ENCODE measurements at places on chromosomes 5 and 9.

- no peak for DNase-seq
These were observed 162.6 kb upstream of the ADAMTS16 start for GRCh38 chr5:4977416-4978110.

- DNase-seq: no peak
These were observed 289.4 kb upstream of the DAB2 start for GRCh38 chr5:39714036-39714698.

DNA sequence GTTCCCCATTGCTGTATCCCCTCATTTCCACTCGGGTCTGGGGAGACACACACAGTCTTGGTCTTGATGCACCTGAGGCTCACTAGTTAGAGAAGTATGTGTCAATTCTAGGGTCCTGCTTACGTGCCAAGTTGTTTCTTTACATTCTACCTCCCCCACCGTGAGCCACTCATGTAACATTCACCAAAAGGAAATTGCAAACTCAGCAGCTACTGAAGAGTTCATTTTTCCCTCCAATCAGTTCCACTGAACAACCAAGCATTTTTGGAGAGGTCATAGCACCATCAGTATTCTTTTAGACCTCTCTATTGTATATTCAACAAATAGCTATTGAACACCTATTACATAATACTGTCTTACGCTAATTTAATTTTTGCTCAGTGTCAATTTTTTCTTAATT is 281.1 kb downstream of the SH3GL2 start:
- DNase-seq: no peak

- DNase-seq: peak; percentile 100
These were observed at the start of gene CDC37L1 for GRCh38 chr9:4679268-4680172. TSS of gene CDC37L1 (plus strand) at chr9:4679569. CDS start at chr9:4679768, 199 bp downstream.

DNA sequence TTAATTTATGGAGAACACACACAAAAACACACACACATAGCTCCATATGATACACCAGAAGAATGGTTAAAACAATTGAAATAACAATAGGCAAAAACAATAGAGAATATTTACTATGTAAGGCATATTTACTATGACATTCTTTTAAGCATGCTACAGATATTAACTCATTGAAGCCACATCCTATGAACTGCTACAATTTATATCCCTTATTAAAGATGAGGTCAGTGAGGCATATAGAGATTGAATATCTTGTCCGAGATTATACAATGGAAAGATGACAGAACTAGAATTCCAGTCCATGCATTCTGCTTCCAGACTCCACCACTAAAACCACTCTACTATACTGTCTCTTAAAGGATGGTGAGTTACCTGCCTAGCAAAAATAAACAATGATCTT is 60.7 kb downstream of the ADAMTS12 start:
- no peak for DNase-seq

DNA sequence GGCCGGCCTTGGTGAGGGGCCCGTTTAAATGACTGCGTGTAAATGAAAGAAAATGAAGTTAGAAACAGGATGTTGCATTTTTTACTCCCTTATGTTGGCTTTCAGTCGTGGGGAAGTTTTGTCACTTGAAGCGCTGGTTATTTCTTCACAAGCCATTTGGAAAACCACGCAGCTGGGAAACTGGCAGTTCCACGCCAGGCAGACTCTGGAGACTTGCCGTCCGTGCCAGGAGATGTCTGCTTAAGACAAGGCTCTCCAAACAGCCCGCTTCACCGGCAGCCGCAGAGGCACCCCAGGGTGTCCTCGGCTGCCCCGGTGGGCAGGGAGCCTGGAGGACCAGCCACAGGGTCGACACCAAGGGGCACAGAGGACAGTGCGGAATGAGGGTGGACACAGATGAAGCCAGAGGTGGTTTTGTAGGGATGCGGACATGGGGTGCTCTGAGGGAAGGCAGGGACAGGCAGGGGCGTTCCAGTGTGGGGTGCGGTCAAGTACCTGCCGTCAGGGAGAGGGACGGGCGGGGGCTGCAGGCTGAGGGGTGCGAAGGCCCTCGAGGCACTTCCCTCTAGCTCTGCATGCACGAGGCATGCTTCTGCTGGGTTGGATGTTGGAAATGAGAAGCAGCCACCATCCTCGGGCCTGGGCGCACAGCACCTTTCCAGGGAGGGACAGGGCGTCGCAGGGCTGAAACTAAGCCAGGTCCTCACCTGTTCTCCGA is 11.1 kb upstream of the AJM1 start:
- peak; percentile 55 for DNase-seq

DNA sequence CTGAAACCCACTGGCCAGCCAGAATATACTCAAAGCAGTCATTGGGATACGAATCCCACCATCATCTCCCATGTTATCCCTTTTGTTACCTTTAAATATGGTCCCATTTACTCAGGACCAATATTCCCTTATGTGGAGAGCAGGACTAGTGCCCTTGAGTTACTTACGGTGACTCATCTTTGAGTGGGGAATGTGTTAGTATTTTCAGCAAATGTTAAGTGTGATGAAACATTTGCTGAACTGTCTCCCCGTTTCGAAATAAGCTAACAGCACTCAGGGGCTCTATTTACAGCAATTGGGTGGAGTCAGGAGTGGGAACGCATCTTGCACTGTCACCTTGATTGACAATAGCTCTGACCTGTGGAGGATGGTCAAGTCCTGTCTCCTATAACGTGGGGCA is 67.4 kb downstream of the CTSL start:
- no peak for DNase-seq

DNA sequence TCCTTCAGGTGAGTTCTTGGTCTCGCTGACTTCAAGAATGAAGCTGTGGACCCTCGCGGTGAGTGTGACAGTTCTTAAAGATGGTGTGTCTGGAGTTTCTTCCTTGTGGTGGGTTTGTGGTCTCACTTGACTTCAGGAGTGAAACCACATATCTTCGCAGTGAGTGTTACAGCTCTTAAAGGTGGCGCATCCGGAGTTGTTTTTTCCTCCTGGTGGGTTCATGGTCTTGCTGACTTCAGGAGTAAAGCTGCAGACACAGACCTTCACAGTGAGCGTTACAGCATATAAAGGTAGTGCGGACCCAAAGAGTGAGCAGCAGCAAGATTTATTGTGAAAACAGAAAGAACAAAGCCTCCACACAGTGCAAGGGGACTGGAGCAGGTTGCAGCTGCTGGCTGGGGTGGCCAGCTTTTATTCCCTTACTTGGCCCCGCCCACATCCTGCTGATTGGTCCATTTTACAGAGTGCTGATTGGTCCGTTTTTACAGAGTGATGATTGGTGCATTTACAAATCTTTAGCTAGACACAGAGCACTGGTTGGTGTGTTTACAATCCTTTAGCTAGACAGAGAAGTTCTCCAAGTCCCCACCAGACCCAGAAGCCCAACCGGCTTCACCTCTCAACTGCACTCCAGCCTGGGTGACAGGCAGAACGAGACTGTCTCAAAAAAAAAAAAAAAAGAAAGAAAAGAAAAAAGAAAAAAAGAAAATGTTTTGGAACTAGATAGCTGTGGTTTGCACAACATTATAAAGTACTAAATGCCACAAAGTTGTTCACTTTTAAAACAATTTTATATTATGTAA is 9.1 kb upstream of the ERMP1 start:
- DNase-seq: no peak

DNA sequence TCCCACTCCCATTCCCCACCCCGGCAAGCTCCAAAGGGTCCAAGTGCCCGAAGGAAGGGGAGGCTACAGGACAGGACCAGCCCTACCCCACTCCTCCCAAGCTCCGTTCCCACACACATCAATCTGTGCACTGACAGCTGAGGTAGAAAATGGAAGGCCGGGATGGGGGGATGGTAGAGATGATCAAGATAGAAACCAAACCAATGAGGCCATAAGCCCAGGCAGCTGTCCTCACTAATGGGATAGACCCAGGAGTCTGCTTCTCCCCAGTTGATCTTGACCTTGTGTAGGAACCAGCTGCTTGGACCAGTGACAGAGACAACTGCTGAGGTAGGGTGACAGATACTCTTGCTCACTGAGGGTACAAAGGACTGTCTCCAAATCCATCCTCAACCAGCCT is 38.6 kb downstream of the B4GALT1 start:
- DNase-seq: no peak

- no peak for DNase-seq
These were observed 19.5 kb downstream of the MAP1B start for GRCh38 chr5:72126796-72127195.

DNA sequence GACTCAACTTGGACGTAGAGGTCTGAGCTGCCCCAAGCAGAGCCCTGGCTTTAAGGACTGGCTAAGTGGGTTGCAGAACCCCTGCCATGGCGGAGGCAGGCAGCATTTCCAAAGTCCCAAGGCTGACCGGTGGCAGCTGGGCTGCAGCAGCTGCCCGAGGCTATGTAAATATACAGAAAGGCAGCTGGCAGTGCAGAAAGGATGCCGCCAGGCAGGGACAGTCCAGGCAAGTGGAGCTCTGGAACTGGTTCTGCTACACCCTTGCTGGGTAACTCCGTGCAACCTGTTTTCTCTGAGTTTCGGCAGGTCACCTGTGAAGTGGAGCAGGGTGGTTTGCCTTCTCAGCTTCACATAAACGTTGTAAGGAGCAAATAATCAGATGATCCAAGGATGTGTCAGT is 46.0 kb downstream of the SHB start:
- DNase-seq: no peak

- no peak for DNase-seq
These were observed 926.1 kb upstream of the DMAC1 start for GRCh38 chr9:8725635-8726034.

DNA sequence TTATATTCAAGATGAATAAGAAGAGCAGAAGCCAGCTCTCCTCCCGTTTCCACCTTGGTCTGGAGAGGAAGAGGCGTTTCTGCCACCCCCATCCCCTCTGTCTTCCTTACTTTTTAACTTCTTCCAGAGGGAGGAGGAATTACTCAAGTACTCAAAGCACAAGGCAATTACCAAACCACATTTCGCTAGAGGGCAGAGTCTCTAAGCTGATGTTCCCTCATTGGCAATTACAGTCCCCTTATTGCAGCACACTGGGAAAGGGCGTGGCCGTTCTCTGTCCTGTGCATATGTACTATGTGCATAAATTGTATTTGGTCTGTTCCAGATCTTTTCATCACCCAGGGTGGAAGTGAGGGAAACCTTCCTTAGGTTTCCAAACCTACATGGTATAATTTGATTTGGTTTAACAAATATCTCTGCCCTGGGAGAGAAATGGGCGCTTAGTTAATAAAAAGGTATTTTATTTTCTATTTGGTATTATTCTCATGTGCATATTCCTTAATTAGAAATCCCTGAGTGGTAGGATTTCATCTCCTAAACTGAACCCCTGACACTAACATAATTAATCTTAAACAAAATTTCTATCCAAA is 29.8 kb upstream of the ALDOB start:
- DNase-seq: no peak

- DNase-seq: no peak
These were observed 3.7 kb upstream of the ENTPD2 start for GRCh38 chr9:137057545-137057944.

DNA sequence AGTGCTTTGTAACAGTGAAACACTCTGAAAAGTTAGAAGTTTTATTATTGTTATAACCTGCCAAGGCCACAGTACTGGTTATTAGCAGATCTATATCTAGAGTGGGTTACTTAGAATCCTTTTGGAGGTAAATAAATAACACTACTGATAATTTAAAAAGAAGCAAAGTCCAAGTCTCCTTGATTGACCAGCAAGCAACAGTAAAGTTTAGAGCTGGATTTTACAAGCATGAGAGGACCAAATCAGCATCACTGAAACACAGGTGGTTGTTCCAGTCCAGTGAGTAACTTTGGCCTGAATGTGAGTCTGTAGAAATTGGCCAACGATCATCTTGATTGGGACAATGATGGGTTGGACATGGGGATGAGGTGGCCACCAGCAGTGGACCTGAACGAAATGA is 77.2 kb upstream of the AGXT2 start:
- DNase-seq: no peak

DNA sequence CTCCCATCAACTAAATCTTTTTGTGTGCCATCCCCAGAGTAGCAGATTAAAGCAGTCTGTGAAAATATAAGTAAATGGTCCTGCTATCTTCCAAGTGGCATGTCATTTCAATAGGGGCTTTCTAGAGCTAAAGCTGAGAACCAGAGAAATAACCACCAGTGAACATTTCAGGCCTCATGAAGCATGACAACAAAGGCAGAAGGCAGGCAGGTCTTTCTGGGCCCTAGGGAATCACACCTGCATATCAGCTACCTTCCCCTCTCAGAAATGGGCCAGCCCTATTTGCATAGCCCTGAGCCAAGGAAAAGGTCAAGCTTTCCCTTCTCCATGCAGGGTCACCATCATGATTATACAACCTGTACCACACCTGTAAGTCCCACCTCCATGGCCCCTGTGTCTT is 205.3 kb downstream of the DEPDC1B start:
- no peak for DNase-seq

- no peak for DNase-seq
These were observed 26.7 kb upstream of the RICTOR start for GRCh38 chr5:39100851-39101396.

DNA sequence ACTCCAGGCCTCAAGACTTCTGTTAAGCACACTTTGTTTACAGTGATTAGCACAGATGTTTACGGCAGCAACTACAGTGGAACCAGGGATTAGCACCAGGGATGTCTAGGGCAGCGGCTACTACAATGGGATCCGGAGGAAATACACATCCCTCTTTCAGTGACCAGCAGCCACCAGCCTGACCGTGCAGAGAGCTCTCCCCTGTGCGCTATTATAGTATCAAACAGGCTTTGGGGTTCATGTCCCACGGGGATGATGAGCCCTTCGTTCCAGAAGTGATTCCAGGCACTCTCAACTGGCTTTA is 21.5 kb downstream of the GFPT2 start:
- DNase-seq: no peak

GRCh38 chr5:36770125-36770524 is 106.4 kb upstream of the NIPBL start:
- no peak for DNase-seq

DNA sequence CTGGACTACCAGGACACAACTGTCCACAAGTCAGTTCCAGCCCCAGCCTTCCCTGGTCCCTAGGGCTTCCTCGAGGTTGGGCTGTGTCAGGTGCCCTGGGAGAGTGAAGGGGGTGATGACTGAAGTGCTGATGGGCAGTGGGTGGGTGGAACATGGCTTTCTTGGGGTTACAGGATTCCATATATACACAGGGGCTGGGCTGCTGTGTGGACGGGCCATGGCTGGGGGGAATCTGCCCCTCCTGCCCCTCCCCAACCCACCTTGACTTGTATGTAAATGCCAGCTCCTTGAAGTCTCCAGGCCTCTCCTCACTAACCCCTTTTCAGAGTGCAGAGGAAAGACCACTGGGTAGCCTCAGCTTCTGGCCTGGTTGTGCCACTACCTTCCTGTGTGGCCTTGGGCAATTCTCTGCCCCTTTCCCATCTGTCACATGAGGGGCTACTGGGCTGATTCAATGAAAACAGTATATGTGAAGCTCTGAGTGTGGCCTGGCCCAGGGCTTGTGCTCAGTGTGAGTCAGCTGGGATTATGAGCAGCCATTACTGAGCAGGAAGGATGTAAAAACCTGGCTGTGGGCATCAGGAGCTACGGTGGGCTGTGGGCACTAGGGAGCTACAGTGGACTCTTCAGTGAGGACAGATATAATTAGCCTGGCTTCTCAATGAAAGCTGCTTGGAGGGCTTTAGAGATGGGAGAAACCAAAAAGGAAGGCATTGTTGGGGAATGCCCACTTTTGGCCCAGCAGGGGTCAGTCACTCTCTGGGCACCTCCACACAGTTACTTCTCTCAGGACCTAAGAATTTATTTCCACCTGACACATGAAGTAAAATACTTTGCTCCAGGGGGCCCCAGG is 23.3 kb downstream of the PITX1 start:
- DNase-seq: peak; percentile 22

Data from aorta (tissue), 5 donors.